ENCODE measurements at places on chromosomes 2 and 18.

GRCh38 chr2:196229013-196229412 is 57.6 kb upstream of the STK17B start:
- DNase-seq, result no peak

- no peak for DNase-seq
Measured at GRCh38 chr2:128452024-128452411, 133.3 kb upstream of the HS6ST1 start.

DNA sequence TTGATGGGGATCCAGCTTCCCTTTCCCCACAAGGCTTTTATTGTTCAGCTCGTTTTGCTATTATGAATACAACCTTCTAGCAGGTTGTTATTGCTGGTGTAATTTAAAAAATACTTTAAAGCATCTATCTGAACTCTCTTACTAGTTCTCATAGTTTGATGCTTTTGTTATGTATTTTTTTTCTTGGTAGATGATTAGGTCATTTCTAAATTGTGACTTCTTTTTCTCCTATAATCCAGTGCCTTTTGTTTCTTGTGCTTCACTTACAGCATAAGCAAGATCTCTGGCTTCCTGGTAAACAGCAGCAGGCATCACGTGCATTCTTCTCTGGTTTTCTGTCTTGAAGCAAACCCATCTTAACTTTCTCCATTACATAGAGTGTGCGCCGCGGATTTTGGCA is 96.1 kb downstream of the FAM168B start:
- DNase-seq, result no peak

- DNase-seq, result no peak
Measured at GRCh38 chr2:236904389-236905263, 181.1 kb upstream of the COPS8 start.

DNA sequence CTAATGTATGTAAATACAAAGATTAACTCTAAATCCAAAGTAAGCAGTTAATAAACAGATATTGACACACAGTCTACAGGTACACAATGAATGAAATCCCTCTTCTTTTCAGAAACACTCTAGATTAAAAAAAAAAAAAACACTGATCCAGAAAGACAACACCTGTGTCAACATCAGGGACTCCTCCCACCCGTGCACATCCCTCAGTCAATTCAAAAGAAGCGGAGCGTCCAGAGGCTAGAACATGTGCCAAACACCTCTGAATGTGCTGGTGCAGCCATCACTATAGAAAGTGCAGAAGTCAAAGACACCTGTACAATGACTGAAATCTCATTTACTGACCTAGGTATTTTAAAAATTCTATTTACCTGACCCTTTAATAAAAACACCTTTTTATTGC is 622.6 kb upstream of the ID2 start:
- DNase-seq, result peak; percentile 69
